ENCODE measurements at places on chromosomes 3 and 15.

DNA sequence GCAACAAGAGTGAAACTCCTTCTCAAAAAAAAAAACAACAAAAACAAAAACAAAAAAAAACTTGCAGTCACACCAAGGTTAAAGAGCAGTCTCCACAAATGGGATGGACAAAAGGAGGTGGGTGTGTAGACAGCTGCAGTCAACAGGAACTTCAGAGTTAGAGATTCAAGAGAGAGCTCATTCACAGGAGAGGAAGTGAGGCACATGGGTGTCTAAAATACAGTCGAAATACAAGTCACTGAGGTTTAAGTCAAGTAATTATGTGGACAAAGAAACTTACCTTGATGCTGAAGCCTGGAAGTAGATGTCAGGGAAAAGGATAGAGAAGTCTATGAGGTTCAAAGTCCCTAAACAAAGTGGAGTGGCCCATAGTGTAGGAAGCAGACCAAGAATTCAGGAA, 14.8 kb downstream of the MRPS11 start:
- peak; percentile 36 for DNase-seq

DNA sequence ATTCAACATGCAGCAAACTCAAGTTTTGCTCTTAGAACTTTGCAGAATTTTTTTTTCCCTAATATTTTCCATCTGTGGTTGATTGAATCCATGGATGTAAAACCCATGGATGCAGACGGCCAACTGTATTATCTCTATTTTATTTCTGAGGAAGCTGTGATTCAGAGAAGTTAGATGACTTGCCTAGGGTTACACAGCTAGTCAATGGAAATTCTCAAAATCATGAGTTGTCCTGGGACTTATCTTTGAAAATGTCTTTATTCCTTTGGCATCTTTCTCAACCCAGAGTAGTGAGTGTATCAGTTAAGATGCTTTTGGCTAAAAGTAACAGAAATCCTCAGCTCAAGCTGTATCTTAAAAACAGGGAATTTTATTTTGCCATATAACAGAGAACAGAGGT, 107.9 kb upstream of the GALNT15 start:
- DNase-seq: no peak

- DNase-seq: no peak
Measured at GRCh38 chr3:138439646-138440045, 5.2 kb downstream of the ESYT3 start.

- no peak for DNase-seq
Measured at GRCh38 chr15:93302080-93302765, 213.2 kb upstream of the RGMA start.

DNA sequence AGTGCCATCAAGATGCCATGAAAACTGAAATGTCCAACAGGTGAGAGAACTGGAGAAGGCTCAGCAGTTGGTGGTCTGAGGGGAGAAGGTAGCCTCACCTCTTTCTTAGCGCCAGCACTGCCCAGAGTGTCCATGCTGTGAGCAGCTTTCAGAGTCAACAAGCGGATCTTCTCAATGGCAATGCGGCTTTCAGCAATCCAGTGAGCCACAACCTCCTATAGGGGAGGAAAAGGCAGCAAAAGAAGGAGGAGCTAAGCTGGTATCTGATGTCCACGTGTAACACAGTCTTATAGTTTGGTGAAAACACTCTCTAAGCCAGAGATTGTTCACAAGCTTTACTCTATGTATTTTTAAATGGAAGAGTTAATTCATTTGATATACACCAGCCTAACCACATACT, 36.1 kb upstream of the ACKR4 start:
- DNase-seq: no peak

- DNase-seq: no peak
Measured at GRCh38 chr3:106144030-106144429, 275.2 kb upstream of the CBLB start.

DNA sequence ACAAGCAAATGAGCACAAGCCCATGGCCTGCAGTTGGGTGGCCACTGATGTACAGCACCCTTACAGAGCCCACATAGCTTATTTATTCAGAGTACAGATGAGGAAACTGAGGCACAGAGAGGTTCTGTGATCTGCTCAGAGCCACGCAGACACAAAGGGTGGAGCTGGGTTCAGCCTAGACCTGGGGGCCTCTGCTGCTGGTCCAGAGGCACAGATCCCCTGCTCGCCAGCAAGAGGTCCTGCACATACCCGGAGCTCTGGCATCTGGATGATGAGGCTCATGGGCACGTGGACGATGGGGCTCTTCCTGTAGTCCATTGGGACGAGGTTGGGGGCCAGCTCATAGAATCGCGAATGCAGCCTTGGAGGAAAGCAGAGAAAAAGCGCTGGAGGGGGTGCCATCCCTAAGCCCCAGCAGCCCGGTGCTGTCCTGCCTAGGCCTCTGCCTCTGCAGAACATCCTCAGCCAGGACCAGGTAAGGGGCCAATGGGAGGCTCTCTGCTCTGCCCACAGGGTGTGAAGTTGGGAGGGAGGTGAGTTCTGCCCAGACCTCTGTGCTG, 18.6 kb downstream of the SH2D7 start:
- DNase-seq: no peak

DNA sequence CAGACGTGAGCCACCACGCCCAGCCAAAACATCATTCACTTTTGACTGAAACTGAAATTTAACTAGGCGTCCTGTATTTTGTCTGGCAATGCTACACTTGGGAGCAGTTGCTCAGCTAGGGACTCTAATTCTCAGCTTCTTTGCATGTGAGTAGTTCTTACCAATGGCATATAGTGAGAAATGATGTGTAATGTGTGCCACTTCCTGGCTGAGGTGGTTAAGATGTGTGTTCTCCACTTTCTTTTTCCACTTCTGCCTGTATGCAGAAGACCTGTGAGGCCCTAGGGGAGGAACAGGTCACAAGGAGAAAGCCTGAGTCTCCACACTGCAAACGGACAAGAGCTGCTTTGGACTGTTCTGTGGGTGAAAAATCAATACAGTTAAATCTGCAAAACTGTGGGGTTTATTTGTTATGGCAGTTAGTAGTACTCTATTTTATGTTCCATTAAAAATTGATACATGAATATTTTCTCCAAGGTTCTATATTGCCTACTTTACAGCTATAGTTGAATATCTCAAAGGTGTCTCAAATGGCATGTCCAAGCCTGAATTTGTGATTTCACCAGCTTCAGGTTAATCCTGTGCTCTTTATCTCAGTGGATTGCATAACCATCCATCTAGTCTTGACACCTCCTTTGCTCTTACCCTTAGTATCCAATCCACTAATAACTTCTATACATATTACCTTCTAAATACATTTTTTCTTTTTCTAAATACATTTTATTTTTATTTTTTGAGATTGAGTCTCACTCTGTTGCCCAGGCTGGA, 59.3 kb downstream of the NR1D2 start:
- DNase-seq: no peak
